ENCODE measurements at places on chromosomes 6 and 20. TPM values are rescaled to one million over a fixed set of nuclear protein-coding genes. Genes with fewer than 3 reads are reported as not detected.

HTR1E gene
- total RNA-seq = 0.09 TPM

SERAC1 gene
- total RNA-seq = 12.5 TPM

RPL7L1 gene
- 93.0 TPM for total RNA-seq

GRCh38 chr6:106739387-106739786 is 110.0 kb downstream of the QRSL1 start:
- no peak for DNase-seq

DNA sequence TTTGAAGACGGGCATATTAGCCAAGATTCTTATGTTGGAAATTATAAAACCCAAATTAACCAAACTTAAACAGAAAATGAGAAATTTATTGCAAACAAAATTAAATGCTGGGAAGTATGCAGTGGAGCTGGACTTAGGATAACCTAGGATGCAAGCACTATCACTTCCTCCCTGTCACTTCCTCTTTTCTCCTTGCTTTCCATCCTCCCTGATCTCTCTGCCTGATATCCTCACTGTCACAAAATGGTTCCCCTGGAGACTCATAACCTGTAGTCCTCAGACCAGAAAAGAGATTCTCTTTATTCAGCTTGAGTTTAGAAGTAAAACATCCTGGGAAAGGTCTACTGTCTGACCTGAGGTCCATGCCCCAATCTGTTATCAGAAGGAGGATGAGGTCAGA is 7.4 kb upstream of the KLHL32 start:
- DNase-seq = no peak

DNA sequence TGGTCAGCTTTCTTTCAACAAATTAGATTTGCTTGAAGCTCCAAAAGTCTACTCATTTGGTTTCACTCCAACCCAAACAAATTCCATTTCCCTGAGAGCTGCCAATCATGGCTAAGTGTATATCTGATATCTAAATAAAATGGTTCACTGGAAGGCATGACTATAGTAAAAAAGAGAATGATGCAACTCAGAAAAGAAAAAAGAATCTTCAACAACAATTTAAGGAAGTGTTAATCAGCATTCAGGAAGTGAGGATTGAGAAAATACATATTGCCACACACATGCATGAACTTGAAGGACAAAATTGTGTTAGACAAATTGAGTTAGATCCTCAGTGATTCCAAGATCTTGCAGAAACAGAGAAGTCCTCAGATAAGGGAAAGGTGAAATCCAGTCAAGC is 972.9 kb upstream of the FLRT3 start:
- DNase-seq = no peak

DNA sequence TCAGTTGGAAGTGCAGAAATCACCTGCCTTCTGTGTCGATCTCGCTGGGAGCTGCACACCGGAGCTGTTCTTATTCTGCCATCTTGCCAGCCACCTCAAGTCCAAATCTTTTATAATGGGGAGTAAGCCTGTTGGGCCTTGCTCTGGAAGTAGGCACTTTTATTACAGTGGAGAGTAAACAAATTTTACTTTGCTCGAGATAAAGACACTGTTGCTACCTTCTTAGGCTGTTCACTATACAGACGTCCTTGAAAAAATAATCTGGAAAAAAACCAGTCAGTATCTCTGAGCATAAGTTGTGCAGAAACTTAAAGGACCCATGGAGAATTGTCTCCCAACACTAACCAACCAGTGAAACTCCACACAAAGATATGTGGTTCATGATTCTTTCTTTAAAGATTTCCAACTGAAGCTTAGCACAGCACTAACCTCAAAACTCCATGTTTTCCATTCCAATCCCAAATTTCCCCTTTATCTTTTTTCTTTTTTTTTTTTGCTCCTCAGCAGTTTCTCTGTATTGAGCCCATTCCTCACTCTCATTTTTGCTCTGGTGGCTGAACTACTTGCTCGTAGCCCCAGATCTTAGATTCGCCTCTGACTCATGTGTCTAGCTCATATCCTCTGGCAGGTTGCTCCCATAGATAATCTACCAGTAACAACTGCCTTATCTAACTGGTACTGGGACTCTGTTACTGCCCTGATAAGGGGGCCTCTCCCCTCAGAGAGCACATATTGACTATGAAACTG is 34.3 kb upstream of the COL9A1 start:
- DNase-seq = no peak

DNA sequence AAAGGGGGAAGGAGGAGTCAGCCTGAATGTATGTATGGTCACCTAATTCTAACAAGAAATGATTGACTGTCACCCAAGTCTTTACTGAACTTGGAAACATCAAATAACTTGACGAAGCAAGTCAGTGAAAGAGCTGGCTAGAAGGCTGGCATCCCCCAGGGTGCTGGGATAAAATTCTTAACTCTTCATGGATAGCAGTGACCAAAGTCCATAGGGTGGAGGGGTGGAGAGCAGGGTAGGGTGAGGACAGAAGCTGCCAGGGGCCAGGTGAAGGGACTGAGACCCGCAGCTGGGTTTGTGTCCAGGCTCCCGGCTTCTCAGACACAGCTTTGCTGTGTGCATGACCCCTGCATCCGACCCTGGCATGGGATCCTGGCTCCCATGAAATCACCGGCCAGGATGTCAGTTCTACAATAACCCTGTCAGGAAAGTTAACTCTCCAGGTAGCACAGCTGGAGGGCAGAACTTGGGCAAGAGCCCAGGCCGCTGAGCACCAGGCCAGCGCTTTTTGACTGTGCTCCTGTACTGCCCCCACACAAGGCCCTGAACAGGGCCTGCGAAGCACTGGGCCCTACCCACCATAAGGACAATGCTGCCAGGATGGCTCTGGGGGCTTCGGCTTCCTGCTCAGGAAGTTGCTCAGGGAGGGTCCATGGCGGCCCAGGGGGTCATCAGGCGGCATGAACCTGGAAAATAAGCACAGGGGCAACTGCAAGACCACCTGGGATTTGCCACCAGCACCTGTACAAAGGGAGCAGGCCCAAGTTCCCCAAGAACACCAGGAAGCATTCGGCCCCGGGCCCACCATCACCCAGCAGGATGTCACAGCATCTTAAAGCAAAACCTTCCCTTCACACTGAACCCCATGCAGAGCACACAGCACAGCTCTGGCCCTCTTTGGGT is 32.5 kb downstream of the ZC3H12D start:
- no peak for DNase-seq

- no peak for DNase-seq
Measured at GRCh38 chr6:38686270-38687042, 16.5 kb downstream of the GLO1 start.

Data from WTC11 (cell line).